D341Med (cell line): ENCODE measurements at places on chromosomes 11 and 22.

DNA sequence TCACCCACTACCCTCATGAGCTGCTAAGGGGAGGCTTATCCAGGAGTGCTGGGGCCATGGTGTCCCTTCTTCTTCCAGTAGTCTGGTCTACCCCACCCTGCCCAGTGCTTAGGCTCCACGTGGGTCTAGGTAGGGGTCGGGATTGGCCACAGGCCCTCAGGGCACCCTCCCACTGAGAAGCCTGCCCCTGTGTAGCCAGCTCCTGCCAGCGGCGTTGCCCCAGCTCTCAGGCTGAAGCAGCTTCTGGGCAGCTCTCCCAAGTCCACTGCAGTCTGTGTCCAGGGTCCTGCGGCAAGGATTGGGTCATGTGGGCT lies 24.0 kb upstream of the RIC3 start:
- DNase-seq = no peak

DNA sequence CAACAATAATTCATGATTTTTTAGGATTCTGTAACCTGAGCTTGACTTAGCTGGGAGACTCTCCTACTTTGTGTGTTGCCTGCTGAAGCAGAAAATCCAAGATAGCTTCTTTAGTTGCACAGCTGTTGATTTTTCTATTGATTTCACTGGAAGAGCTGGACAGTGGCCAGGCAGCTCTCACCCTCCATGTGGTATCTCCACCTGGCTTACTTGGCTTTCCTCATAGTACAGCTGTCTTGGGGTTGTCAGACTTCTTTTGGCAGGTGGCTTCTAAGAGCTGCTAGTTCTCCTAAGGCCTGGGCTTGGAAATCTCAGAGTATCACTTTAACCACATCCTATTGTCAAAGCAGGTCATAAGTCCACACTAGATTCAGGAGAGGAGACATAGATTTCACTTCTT lies 130.8 kb upstream of the SPON1 start:
- DNase-seq = peak; percentile 31

DNA sequence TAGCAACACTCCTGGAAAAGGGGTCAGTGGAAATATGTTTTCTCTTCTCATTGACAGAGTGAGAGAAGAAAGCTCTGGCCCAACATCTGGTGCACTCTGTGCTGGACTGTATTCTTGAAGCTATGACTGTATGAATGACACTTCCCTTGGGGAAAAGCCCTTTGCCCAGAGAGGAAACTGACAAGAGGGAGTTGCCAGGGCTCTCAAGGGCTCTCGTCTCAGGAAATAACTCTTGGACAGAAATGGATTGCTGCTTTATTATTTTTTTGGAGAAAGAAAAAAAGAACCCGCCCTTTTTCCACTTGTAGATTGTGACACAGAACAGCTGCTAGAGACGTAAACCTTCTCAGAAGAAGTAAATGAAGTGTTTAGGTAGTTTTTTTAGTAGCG lies 11.4 kb downstream of the ETS1 start:
- DNase-seq = no peak

DNA sequence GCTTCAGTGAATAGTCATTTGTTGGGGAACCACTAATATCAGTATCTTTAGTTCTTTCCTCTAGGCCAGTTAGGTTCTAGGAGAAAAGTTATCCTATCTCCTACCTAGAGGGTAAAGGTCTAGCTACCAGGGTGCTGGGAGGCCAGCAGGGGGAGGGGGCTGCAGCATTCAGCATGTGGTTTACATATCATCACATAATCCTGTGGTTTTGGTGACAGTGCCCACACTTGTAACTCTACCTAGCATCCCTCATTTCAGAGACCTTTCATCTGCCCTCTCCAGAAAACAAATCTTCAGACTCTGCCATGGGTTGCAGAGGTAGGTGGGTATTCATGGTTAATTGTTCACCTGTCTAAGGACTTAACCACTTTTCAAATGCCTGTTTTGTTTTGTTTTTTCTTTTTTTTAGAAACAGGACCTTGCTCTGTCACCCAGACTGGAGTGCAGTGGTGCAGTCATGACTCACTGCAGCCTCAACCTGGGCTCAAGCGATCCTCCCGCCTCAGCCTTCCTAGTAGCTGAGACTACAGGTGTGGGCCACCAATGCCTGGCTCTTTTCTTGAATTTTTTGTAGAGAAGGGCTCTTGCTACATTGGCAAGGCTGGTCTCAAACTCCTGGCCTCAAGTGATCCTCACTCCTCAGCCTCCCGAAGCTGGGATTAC lies 146.8 kb downstream of the ENTHD1 start:
- no peak for DNase-seq

DNA sequence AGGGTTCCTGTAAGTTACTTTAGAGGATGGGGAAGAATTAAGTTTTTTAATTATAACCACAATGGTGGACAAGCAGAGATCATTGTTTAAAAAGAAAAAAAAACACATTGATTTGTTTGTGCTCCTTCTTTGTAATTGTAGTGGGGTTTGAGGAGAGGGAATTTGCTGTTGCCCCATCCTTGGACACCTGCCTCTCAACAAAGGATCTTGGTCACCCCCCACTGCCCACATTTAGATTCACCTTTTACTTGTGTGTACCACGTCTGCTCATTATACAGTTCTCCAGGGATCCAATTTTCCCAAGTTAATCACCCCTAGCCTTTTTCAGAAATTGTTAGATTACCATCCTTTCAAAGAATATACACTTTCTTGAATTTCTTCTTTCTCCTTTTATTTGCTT lies 53.0 kb downstream of the DNAJC24 start:
- no peak for DNase-seq

GRCh38 chr11:67500484-67500821 lies 4.7 kb downstream of the PITPNM1 start:
- peak; percentile 57 for DNase-seq

GRCh38 chr11:67470337-67471002 lies 1.4 kb upstream of the TMEM134 start:
- DNase-seq = no peak

- DNase-seq = no peak
These were observed 56.1 kb downstream of the PTPRJ start for GRCh38 chr11:48036466-48036865.

DNA sequence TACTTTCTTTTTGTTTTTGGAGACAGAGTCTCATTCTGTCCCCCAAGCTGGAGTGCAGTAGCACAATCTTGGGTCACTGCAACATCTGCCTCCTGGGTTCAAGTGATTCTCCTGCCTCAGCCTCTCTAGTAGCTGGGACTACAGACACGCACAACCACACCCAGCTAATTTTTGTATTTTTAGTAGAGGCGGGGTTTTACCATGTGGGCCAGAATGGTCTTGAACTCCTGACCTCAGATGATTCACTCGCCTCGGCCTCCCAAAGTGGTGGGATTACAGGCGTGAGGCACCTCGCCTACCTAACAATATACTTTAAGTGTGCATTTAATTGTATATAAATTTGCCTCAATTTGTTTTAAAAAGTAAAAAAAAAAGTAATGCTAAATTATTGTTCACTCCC lies 38.4 kb downstream of the GRK3 start:
- no peak for DNase-seq

- DNase-seq = no peak
These were observed 221.4 kb downstream of the C11orf91 start for GRCh38 chr11:33479231-33479630.

GRCh38 chr11:44028816-44029506 lies 18.8 kb upstream of the ACCSL start:
- DNase-seq = no peak

DNA sequence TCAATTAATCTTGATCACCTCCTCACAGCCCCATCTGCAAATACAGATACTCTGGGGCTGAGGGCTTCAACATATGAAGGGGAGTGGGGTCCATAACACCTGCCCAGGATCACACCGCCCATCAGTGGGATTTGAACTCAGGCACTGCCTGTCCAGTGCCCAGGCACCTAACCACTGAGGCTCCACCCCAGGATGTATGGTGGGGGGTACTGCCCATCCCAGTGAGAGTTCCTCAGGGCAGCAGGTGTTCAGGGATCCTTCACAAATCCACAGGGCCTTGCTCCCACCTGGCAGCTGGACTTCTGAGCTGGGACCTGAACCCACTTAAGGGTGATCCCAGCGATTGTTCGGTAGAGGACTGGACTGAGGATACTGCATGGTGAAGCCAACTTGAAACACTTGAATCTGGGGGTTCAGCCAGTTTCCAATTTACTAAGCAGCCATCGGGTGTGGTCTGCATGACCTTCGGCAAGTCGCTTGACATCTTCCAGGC lies 33.3 kb downstream of the PRDM11 start:
- no peak for DNase-seq

- no peak for DNase-seq
These were observed at the start of gene CAVIN3 for GRCh38 chr11:6320411-6321155. TSS of gene CAVIN3 (minus strand) at chr11:6320501. CDS start at chr11:6320476, 25 bp downstream.
